ENCODE measurements at places on chromosomes 5 and 9.

DNA sequence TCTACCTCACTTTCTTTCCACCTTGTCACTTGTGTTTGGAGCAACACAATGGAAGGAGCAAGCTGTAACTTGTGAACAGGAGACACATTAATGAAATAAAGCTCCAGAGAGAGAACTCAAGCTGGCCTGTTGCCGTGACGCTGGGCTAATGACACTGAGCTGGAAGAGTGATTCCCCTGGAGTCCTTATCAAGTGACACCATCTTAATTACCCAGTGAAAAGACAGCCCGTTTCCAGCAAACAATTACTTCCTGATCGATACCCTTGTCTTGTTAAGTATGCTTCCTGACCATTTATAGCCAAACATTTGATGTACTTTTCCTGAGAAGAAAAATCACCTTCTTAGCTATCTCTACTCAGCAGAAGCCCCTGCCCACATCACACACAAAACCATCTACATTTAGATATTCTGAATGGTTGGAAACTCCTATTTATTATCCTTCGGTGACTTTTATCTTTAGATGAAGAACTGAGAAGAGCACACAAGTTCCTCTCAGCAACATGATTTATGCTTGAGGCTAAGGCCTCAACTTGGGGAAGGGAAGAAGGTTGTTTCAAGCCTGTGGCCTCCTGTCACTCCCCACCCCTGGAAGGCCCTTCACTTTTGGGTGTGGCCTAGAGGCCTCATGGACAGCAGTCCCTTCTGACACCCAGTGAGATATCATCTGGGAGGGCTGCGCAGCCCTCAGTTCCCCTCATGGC is 34.1 kb downstream of the CRHBP start:
- no peak overlapping the region for H3K27ac ChIP-seq
- H3K4me1 ChIP-seq: no peaks in the 10 kb centered on the region
- H3K27me3 ChIP-seq: no peaks in the 10 kb centered on the region
- no peaks in the 10 kb centered on the region for H3K36me3 ChIP-seq
- DNase-seq: no peak
- H3K4me3 ChIP-seq: no peak overlapping the region

DNA sequence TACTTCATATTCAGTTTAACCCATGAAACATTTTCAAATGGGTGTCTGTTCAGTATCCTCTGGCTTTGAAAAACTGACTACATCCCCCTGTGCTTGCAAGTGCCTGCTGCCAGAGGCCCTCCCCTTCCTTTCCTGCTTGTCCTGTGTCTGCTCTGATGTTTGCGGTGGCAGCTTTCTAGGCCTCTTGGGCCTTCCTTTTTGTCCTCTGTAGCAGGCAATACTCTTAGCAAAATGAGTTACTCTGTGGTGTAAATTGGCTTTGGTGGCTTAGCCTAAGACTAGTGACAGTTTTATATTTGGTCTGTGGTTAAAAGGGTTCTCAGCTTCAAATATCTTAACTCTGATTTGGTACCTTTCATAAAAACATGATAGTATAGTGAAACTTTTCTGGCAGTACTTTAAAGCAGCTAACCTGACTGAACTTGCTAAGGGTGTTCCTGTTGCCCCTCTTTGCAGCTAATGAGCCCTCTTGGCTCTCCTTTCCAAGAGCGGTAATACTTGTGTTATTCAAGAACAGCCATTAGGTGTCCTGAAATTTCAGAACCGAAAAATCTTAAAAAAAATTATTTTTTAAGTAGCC is 76.6 kb downstream of the GOLM1 start:
- no peaks in the 10 kb centered on the region for H3K27me3 ChIP-seq
- H3K36me3 ChIP-seq: peaks cover 7% of the 10 kb centered on the region
- no peak overlapping the region for H3K4me3 ChIP-seq
- H3K27ac ChIP-seq: no peak overlapping the region
- no peak for DNase-seq
- H3K4me1 ChIP-seq: no peaks in the 10 kb centered on the region

- no peaks in the 10 kb centered on the region for H3K36me3 ChIP-seq
- no peak overlapping the region for H3K27ac ChIP-seq
- H3K4me3 ChIP-seq: no peak overlapping the region
- H3K4me1 ChIP-seq: peaks cover 3% of the 10 kb centered on the region
- DNase-seq: no peak
Observed at GRCh38 chr5:1112596-1113331, 901 bp upstream of the SLC12A7 start.

DNA sequence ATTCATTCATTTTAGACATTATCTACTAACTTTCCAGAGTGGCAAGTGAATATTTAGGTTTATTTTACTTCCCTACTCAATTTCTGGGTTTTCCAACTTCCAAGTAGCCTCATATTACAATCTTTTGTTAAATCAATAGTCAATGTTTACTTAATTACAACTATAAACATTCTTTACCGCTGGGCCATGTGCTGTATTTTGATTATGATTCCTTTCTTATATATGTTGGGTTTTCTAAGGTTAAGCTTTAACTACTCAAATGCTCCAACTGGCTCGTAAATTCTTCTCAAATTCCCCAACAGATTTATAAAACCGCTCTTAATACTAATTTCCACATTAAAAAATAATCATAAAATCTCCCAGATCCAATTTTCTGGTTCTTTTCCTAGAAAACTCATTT is 110.1 kb upstream of the ABCA1 start:
- H3K27ac ChIP-seq: no peak overlapping the region
- no peaks in the 10 kb centered on the region for H3K36me3 ChIP-seq
- H3K4me1 ChIP-seq: no peaks in the 10 kb centered on the region

DNA sequence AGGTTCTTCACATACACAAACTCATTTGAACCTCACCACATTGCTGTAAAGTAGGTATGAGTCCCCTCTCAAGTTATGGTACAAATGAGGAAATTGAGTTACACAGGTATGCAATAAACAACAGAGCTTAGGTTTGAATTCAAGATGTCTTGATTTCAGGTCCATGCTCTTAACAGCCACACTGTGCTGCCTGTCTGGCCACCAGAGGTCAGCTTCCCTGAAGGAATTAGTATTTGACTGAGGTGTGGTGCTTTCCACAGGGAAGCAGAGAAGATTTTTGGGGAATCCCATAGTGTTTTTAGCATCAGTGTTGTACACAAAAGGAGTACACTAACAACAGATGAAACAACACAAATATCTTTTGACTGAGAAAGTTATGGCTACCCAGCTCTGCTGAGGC is 94.4 kb upstream of the ITGA1 start:
- no peak overlapping the region for H3K27ac ChIP-seq
- H3K4me1 ChIP-seq: peaks cover 5% of the 10 kb centered on the region
- DNase-seq: no peak
- no peaks in the 10 kb centered on the region for H3K36me3 ChIP-seq
